ENCODE measurements at places on chromosomes 4 and X.
A peak's percentile ranks its signal among the peaks of the same experiment; 100 is the strongest.

DNA sequence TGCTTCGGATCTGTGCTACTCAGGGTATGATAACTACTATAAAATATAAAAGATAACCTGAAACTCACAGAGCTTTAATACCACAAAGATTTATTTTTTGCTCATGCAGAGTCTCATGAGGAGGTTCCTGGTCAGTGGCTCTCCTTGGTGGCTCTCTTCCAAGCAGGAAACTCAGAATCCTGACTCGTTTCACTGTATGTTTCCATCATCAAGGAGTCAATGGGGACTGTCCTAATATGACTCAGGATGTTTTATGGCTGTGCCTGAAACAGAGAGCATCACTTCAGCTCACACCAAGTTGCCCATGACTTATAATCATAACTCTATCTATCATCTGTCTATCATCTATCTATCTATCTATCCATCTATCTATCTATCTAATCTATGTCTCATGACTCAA, 620.8 kb upstream of the NR3C2 start:
- no peak for DNase-seq

DNA sequence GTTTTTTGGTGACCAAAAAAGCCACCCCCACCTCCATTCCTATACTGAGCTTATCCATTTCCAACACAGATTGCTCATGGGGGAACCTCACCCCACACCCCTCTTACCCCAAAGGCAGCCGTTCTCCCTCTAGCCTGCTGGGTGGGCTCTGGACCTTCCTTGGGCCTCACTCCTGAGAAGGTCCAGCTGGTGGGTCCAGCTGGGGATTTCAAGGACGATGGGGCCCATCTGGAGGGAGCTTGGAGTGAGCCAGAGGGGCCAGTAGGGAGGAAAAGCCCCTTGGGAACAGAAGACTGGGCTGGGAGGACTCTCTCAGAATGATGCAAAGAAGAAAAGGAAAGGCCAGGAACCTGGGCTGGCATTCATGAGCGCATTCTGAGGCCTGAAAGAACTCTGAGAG, 42.0 kb upstream of the PJA1 start:
- DNase-seq = no peak

DNA sequence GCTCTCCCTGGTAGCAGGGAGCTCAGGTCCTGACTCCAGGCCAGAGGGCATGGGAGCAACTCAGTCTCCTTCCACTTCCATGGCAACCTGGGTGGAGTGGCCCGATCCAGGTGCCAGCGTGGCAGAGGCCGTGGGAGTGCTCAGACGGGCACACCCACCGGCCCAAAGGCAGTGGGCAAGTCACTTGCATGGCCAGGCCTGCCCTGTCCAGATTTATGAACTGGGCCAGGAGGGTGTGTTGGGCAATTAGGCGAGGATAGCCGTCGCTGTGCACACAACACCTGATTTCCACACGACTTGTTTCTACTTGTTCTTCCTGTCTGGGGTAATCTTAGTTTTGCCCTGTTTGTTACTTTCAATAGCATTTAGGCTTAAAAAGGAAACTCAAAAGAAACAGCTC, 55.5 kb upstream of the NYX start:
- DNase-seq = no peak

DNA sequence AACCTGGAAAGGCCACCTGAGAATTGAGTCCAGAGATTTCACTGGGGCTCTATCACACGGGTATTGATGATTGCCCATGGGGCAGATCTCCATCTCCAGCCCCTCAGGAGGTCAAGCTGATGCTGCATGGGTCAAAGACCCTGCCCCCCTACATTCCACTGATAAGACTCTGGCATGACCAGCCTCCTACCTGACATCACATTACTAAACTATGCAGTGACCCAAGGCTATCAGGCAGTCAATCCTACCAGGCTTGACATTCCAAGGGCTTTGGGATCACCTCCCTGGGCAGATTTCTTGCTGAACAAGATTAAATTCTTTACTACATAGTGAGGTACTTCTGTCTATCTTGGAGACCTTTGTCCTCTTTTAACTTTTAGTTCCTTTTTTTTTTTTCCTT, 192.7 kb upstream of the STS start:
- DNase-seq = no peak

DNA sequence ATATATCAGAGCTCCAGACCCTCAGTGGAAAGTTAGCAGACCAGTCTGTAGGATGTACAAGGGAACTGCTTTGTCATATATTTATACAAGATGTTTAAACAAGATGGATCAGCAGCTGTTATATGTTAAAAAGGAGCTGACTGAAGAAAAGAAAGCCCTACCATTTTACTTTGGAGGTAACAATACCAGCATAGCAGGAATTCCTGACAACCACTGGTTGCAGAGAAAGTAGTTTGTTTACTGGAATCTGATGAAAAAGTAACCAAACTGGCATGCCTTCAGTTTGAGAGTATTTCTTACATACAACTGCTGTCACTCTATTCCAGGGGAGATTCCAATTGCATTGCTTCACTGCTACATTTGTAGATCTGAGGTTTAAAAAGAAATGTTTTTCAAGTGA, 49.5 kb upstream of the GABRQ start:
- no peak for DNase-seq

- no peak for DNase-seq
These were observed 16.7 kb downstream of the LETM1 start for GRCh38 chr4:1839282-1839681.

DNA sequence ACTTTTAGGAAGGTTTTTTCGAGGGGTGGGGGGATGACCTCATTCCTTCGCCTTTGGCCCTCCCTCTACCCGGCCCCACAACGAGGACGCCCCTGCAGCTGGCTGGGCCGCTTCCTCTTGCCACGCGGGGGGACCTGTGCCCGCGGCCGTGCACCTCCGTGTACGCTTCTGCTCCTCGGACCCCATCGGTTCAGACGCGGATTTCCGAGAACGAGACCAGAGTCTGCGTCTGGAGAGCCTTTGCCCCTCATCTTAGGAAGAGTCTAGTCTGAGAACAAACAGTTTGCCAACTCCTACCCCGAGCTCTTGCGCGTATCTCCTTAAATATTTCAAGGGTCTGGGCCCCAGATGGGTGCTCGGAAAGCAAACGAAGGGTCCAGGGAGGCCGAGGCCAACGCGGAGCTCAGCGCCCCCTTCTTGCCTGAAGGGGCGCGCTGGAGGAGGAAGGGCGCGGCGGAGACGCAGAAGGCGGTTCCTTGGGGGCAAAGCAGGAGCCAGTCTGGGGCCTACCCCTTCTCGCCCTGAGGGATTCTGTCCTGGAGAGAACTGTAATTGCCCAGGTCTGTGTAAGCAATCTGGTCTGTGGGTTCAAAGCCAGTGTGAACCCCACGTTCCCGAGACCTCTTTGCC, 3.9 kb upstream of the SFRP2 start:
- no peak for DNase-seq

- peak; percentile 9 for DNase-seq
These were observed 792 bp downstream of the PPID start for GRCh38 chr4:158722291-158722916.

DNA sequence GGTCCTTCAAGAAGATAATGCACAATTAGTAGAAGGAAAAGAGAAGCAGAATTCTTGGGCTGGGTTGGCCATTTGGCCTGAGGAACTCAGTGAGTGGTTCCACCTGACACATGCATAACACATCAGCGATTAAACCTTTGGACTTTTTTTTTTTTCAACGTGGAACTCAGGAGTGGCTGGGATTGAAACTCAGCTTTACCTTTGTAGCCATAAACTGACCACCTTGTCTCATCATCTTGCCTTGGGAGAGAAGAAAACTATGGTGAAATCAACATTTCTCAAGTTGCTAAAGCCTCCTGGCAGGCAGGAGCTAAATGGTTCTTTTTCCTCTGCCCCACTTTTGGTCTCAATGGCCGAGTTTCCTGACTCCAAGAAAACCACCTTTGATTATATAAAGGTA, 16.3 kb downstream of the PTTG2 start:
- no peak for DNase-seq

DNA sequence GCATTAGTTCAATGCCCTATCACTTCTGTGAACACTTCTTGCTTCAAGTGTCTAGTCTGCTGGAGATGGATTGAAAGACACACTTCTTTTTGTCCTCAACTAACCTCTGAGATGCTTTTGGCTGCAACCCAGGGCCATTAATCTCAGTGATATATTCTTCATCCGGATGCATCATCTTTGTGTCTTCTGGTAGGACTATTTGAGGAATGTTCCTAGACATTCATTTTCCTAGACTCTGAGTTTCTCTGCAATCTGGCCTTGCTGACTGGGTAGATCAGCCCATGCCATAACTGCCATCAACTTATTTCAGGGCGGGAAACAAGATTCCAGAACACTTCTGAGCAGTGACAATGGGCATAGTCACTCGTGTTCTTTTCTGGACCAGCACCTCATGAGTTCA, 329.4 kb downstream of the PDGFC start:
- DNase-seq = no peak

- DNase-seq = no peak
These were observed 7.6 kb downstream of the MAD2L1 start for GRCh38 chr4:120059036-120059435.

DNA sequence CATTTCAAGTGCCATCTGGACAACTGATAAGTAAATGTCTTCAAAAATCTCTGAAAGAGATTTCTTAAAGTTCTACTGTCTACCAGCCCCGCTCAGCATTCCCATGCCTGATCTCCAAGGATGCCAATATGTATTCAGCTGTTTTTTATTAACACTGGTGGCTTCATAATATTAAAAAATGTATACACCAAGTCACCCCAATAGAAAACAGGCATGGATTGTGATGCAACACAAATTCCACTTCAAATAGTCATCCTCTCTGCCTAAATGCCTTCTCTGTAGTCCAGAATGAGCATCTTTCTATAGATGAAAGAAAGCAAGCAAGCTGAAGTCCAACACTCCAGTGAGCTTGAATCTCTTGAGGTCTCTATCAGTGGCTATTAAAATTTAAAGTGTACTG, 152.2 kb upstream of the PPARGC1A start:
- DNase-seq = no peak

GRCh38 chr4:133513901-133514300, 364.8 kb downstream of the PCDH10 start:
- DNase-seq = no peak

- DNase-seq = peak; percentile 29
These were observed 4.8 kb downstream of the AVPR2 start for GRCh38 chrX:153909024-153909979.

Measured in activated CD4-positive, alpha-beta T cell treated with anti-CD3 and anti-CD28 coated beads, Interleukin-2, amount 50 U/mL, for 48 hours (primary cell).